ENCODE measurements at places on chromosomes 7 and 10.
A peak's percentile ranks its signal among the peaks of the same experiment; 100 is the strongest.

GRCh38 chr7:52758356-52758755 is 277.1 kb upstream of the POM121L12 start:
- no peak for DNase-seq

DNA sequence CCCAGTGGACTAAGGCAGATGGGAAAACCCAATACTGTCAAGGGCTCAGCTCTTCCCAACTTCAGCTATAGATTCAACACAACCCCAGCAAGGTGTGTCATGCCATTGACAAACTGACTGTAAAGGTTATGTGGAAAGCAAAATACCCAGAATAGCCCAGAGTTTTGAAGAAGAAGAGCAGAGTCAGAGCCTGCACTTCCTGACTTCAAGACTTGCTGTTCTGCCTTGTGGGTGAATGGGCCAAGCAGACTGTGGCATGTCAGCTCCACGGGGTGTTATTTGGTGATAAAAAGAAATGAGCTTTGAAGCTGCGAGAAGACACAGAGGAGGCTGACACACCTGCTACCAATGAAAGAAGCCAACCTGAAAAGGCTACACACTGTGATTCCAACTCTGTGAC is 89.7 kb downstream of the NKX6-2 start:
- no peak for DNase-seq

GRCh38 chr10:77416311-77417135 is 221.1 kb downstream of the KCNMA1 start:
- no peak for DNase-seq

GRCh38 chr7:16998481-16999051 is 116.8 kb upstream of the AGR3 start:
- no peak for DNase-seq

GRCh38 chr7:106938803-106939202 is 73.7 kb downstream of the PIK3CG start:
- no peak for DNase-seq

- DNase-seq, result peak; percentile 92
Measured at GRCh38 chr7:110084181-110084807, 1006.6 kb upstream of the LRRN3 start.

DNA sequence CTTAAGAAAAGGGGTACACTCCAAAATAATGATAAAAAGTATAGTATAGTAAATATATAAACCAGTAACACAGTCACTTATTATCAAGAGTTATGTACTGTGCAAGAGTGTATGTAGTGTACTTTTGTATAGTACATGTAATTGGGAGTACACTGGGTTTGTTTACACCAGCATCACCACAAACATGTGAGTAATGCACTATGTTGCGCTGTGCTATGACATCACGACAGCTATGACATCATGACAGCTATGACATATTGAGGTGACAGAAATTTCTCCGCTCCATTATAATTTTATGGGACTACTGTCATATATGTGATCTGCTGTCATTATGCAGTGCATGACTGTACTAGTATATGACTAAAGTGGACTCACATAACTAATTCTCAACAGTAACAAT is 84.6 kb downstream of the KMT2C start:
- DNase-seq, result no peak

DNA sequence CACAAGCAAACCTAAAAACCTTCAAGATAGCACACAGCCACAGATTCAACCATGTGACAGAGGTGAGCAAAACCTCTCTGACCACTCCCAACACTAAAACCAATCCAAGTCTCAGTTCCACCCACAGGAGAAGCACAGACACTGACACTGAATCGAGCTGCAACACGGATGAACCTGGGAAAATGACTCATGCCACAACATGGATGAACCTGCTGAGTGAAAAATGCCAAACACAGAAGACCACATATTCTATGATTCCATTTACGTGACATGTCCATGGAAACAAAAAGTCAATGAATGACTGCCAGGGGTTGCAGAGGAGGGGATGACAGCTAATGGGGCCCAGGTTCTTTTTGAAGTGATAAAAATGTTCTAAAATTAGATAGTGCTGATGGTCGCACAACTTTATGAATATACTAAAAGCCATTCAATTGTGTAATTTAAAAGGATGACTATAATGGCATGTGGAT is 22.0 kb downstream of the CYTH3 start:
- DNase-seq, result no peak

DNA sequence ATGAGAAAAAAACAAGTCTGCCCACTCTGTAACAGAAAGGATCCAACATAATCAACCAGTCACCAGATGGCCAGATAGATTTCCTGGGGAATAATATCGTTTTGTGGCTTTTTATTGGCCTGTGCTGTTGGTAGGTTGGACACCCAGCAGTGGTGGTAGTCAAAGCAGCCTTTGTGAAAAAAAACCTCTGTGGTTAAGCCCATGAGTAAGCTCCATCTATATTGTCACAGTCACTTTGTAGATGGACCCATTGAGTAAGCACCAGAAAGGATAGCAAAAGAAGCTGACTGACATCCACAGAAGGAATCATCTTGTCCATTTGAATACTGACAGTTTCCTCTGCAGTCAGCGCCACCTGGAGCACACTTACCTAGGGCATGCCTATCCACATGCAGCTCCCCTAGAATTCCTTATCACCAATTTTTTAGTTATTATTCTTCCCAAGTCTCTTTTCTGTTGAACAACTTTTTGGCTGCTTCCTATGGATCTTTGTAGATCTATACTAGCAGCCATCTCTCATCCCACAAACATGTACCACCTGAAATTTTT is 96.9 kb downstream of the IQUB start:
- DNase-seq, result no peak

- no peak for DNase-seq
Measured at GRCh38 chr7:47552621-47553020, 29.3 kb downstream of the TNS3 start.

DNA sequence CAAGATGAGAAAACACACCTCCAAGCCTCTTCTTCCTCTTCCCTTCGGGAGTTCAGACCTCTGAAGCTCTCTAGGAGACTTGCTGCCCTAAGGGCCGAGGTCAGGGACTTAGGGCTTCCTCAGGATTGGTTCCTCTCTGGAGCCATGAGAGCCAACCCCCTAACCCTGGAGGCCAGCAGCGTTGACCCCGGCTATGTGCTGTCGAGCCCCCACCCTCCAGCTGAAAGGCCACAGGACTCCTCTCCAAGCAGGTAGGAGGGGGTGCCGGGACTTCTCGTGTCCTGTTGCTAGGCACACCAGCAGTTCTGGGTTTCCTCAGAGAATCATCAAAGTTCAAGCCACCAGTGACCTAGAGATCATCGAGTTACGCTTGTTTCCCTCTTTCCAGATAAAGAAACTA is 87.4 kb downstream of the ARHGAP22 start:
- DNase-seq, result no peak

GRCh38 chr7:141563956-141564623 is 12.9 kb downstream of the AGK start:
- DNase-seq, result no peak

DNA sequence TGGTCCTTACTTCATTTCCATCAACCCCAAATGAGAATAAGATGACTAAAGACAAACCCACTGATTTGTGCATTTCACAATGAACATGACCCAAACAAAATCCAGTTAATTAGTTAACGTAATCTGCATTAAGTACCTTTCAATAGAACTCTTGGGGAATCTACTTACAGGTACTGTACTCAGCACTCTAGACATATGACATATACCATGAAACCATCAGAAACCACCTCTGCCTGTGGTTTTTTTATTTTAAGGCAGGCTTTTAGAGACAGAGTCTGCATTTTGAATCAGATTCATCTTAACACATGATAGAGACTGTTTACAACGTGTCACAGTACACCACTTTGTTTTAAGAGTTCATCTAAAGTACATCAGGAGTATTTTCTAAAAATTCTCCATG is 168.4 kb downstream of the BTAF1 start:
- no peak for DNase-seq

GRCh38 chr7:80428161-80429054 is 83.5 kb downstream of the GNAT3 start:
- peak; percentile 50 for DNase-seq
